HL-60 (cell line): ENCODE measurements at places on chromosomes 2 and 18.

- DNase-seq, result no peak
Measured at GRCh38 chr2:124678043-124678442, 653.0 kb downstream of the CNTNAP5 start.

DNA sequence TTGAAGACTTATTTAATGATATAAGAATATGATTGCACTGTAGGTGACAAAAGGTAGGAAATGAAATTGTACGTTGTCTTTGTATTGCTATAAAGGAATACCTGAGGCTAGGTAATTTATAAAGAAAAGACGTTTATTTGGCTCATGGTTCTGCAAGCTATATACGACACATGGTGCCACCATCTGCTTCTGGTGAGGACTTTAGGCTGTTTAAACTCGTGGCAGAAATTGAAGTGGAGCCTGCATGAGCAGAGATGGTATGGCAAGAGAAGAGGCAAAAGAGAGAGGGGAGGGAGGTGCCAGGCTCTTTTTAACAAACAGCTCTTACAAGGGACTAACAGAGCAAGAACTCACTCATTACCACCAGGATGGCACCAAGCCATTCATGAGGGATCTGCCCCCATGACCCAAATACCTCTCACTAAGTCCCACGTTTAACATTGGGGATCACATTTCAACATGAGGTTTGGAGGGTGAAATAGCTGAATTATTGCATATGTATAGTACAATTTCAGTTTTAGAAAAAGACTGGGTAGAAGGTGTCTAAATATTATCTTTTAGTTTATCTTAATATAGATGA is 86.8 kb downstream of the GULP1 start:
- no peak for DNase-seq

DNA sequence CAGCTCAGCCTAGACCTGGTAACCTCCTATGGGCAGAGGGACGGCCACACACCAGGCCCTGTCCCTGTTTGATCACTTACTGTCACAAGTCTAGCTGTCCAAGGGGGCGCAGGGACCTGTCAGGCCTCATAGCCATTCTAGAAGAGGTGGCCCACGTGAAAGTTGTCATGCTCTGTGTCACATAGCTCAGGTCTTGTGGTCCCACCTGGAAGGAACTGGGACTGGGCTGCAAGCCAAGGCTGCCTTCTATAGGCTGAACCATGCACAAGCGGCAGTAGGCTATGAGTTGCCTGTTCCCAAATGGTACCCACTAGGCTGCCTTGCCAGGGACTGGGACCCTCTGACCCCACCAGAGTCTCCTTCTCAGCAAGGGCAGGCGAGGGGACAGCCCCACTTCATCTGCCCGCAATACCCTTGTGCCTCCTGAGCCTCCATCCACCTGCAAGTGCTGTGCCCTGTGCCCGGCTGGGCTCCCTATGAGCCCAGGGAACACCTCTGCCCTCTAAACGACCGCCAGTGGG is 177.5 kb downstream of the ANAPC1 start:
- no peak for DNase-seq

GRCh38 chr2:85189606-85190270 is 56.5 kb downstream of the TCF7L1 start:
- no peak for DNase-seq

DNA sequence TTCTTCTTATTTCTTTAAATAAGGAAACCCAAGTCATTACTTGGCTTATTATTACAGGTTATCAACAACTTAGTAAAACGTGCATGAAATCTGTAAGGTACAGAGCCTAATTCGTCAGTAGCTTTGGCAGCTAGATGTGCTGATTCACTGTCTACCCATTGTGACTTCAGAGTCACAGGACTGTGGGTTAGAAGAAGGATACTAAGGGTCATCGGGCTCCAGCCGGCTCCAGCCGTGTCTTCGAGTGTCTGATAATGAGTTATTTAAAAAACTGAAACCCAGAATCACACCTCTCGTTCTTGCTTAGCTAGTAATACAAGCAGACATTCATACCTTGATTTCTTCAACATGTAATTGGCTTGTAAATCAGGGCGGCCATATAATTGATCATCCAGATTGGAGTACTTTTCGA is 170.5 kb downstream of the FMNL2 start:
- no peak for DNase-seq

DNA sequence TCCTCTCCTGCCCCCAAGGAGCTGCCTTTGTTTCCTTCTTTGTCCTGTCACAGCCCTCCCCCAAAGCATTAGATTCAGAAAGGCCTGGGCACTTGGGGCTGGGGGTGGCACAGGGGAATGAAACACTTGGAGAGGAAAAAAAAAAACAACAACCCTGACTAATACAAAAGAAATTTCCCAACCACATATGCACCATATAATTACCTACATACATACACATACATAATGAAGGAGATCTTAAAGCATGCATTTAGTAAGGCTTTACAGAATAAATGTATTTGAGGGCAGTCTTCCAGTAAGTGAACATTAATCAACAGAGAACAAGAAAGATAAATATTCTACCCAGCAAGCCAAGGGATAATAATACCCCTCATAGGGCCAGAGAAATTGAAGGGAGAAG is 70.0 kb upstream of the PPP1CB start:
- DNase-seq, result no peak
